ENCODE measurements at places on chromosomes 5 and 9. TPM values are rescaled to one million over a fixed set of nuclear protein-coding genes. Genes with fewer than 3 reads are reported as not detected.

The GAPT gene
- not detected for total RNA-seq

The RANBP3L gene
- not detected for total RNA-seq

The FBLL1 gene
- 0.37 TPM for total RNA-seq

The RASGRF2 gene
- total RNA-seq = 19.9 TPM

The ANKRD18A gene
- 8.4 TPM for total RNA-seq

The FGF10 gene
- not detected for total RNA-seq

The MLANA gene
- not detected for total RNA-seq

The PDE8B gene
- 0.36 TPM for total RNA-seq

The ANXA2R gene
- 10.0 TPM for total RNA-seq

The C5orf58 gene
- total RNA-seq = not detected

The CCDC171 gene
- 6.0 TPM for total RNA-seq

The CNOT8 gene
- total RNA-seq = 59.3 TPM

The SV2C gene
- total RNA-seq = 0.19 TPM

The ADAM19 gene
- total RNA-seq = 50.2 TPM

The KLF4 gene
- total RNA-seq = 3.5 TPM

The GFI1B gene
- not detected for total RNA-seq

The CNTNAP3 gene
- not detected for total RNA-seq

The SLC4A9 gene
- 0.56 TPM for total RNA-seq

The IL4 gene
- total RNA-seq = 1.2 TPM

The SNX2 gene
- 40.8 TPM for total RNA-seq

The JAK2 gene
- 31.9 TPM for total RNA-seq

The KIAA0825 gene
- 1.0 TPM for total RNA-seq

The TEK gene
- not detected for total RNA-seq

The BAAT gene
- total RNA-seq = 0.24 TPM

The CCL27 gene
- 3.7 TPM for total RNA-seq

The SMC5 gene
- 38.6 TPM for total RNA-seq

The PFN3 gene
- not detected for total RNA-seq

The ZNF189 gene
- total RNA-seq = 8.3 TPM

The SOX30 gene
- total RNA-seq = 2.0 TPM

All from activated T-cell treated with anti-CD3 and anti-CD28 coated beads, Interleukin-2, amount 50 U/mL, for 72 hours (primary cell).